ENCODE measurements at places on chromosomes 7 and 10.

DNA sequence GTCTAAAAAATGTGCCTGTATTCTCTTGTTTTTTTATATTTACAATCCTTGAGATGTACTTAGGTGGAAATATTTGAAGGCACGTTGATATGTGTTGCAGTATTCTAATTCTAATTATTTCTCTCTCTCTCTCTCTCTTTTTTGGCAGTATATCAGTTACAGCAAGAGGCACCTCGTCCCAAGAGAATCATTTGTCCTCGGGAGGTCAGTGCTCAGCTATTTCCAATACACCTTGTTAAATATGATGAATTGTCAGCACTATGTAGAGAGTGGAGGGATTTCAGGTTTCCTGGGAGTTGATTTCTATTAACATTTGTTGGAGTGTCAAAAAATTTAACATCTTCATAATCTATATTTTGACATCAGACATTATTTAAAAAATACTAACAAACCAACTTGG is 173.2 kb downstream of the CHN2 start:
- no peak for DNase-seq

DNA sequence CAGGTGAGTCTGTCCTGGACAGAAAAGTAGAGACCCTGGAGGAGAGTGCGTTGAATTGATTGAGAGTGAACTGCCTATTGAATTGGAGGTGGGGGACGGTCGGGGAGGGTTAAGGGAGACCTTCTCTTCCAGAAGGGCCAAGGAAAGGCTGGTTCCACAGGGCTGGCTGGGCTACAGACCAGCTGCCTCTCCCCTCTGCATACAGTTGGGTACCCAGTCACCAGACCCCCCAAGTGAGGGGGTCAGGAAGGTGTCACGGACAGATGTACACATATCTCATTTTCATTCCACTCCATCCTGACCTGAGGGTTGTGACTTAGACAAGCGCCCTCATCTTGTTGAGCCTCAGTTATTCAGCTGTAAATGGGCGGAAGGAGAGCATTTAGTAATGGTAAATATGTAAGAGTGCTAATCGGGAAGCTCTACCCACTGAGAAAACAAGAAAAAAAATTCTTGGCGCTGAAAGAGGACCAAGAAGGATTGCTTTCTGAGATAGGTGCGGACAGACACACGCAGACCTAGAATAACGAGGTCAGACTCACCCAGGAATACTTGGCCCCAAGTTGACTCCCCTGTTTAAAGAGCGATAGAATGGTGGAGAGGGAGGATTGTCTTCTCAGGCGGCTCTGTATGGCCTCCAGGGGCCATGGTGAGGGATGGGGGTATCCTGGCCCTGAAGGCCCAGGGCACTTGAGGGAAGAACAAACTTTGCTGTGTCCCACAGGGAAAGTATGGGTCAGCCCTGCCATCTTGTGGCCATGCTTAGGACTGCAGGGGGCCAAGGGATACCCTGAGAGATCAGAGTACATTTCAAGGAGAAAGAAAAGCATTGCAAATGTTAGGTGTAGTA is 7.2 kb upstream of the MBL2 start:
- peak; percentile 74 for DNase-seq

GRCh38 chr7:86920154-86920553 is 139.3 kb downstream of the ELAPOR2 start:
- no peak for DNase-seq

- DNase-seq: no peak
These were observed 2.5 kb downstream of the HOXA4 start for GRCh38 chr7:27128034-27128433.

DNA sequence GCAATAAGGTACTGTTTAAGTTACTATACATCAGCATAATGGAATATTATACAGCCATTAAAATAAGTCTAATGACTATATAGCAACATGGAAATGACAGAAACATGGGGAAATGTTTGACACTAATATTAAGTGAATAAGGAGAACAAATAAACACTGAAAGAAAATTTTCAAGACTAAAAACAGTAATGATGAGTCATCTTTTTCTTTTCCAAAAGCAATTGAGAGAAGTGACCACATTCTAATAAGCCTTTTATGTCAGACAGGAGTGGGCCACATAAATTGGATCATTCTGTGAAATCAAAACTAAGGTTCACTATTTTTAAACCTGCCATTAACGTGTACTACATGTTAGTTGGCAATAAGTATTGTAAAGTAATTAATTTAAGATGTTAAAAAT is 187.5 kb downstream of the AHR start:
- DNase-seq: no peak

DNA sequence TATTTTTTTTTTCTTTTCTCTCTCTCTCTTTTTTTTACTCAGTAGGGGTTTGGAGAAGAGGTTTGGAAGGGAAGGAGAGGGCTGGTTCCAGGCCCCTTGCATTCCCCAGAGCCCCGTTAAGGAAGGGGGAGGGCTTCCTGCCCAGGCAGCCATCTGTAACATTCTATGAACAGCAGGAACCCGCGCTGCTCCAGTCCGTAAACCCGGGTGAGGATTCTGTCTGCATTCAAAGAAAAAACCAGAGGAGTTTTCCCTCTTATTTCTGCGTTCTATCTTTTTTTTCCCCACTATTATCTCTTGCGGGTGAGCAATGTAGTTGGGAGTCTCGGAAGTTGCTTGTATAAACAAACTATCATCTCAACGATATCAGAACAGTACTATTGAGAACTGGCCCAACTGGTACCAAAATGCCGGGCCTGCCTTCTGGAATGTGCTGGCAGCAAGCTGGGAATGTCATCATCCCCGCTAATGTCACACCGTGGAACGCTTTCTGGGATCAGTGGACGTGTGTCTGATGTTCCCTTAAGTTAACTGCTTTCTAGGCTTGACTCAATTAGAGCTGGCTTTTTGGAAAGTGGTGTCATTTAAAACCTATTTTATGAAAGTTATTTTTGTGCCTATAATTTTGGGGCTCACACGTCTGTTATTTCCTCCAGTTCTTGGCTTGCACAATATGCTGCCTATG is 153.1 kb upstream of the MEOX2 start:
- no peak for DNase-seq

GRCh38 chr7:97337849-97338248 is 220.4 kb downstream of the SDHAF3 start:
- no peak for DNase-seq

GRCh38 chr7:144834641-144835144 is 1.2 kb downstream of the TPK1 start:
- DNase-seq: peak; percentile 79

GRCh38 chr10:33153251-33153967 is 181.1 kb downstream of the NRP1 start:
- no peak for DNase-seq
